Gastrocnemius medialis (tissue), 4 donors: ENCODE measurements at places on chromosomes 7 and 10. TPM values are rescaled to one million over a fixed set of nuclear protein-coding genes. Genes with fewer than 3 reads are reported as not detected.

DNA sequence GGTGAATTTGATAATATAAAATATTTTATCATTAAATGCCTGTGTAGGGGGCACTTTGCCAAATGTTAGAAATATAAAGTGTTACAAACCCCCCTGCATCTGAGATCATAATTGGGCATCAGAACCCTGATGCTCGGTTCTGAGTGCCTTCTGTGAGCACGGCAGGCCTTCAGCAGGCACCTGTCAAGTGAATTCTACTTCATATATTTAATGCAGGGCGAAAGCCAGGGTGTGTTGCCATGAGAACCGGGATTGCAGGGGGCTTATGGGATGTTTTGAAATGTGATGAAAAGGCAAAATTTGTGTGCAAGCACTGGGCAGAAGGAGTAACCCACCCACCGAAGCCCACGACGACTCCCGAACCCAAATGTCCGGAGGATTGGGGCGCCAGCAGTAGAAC, 57.2 kb downstream of the MRC1 start:
- DNase-seq: no peak
- H3K27me3 ChIP-seq: no peaks in the 10 kb centered on the region
- no peak overlapping the region for H3K27ac ChIP-seq
- H3K36me3 ChIP-seq: no peaks in the 10 kb centered on the region

GRCh38 chr7:83429493-83429892, 219.4 kb downstream of the SEMA3E start:
- no peaks in the 10 kb centered on the region for H3K36me3 ChIP-seq
- H3K27me3 ChIP-seq: no peaks in the 10 kb centered on the region
- H3K4me3 ChIP-seq: no peak overlapping the region
- DNase-seq: no peak
- no peak overlapping the region for H3K27ac ChIP-seq
- no peaks in the 10 kb centered on the region for H3K4me1 ChIP-seq

- no peaks in the 10 kb centered on the region for H3K4me1 ChIP-seq
- no peaks in the 10 kb centered on the region for H3K27me3 ChIP-seq
- no peak overlapping the region for H3K27ac ChIP-seq
- H3K4me3 ChIP-seq: no peak overlapping the region
- no peaks in the 10 kb centered on the region for H3K36me3 ChIP-seq
Observed at GRCh38 chr10:12470719-12471118, 121.4 kb downstream of the CAMK1D start.

GRCh38 chr7:75596727-75597614, 104.9 kb downstream of the SPDYE5 start:
- DNase-seq: no peak
- H3K4me1 ChIP-seq: peaks cover 9% of the 10 kb centered on the region
- H3K4me3 ChIP-seq: no peak overlapping the region

The HHEX gene
- 0.84 TPM for total RNA-seq

DNA sequence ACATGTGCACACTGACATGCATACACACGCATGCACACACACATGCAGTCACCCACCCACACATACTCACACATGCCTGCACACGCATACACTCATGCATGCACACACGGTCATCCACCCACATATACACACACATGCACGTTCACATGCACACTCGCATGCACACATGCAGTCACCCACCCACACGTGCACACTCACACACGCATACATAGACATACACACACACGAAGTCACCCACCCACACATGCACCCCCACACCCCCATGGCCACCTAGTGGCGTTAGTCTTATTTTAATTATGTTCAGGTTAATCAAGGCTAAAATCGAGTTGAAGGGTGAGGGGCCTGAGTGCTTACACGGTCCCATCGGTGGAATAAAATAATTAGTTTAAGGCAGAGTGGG, 96.8 kb downstream of the DNAJB6 start:
- H3K27me3 ChIP-seq: no peaks in the 10 kb centered on the region
- no peaks in the 10 kb centered on the region for H3K36me3 ChIP-seq
- no peak overlapping the region for H3K27ac ChIP-seq
- H3K4me3 ChIP-seq: no peak overlapping the region

GRCh38 chr10:58820386-58820785, 307.7 kb downstream of the BICC1 start:
- no peak for DNase-seq
- no peaks in the 10 kb centered on the region for H3K36me3 ChIP-seq
- H3K4me1 ChIP-seq: no peaks in the 10 kb centered on the region
- no peak overlapping the region for H3K27ac ChIP-seq
- no peaks in the 10 kb centered on the region for H3K27me3 ChIP-seq

DNA sequence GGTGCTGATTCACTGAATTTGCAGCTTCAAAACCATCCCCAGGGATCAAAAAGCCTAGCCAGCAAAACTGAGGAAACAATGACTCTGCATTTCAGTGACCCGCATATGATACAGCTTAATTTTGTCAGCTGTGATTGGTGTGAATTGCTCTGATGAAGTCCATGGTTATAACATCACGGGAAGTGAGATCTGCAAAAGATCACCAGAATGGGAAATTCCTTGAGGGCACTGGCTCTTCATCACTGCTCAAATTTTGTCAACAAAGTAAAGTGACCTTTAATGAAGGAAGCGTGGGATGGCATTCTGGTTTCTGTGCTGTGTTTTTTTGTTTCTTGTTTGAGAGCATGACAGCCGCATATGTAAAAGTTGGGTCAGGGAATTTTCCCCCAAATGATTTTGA, 745.9 kb downstream of the GATA3 start:
- no peaks in the 10 kb centered on the region for H3K4me1 ChIP-seq
- H3K36me3 ChIP-seq: no peaks in the 10 kb centered on the region
- H3K4me3 ChIP-seq: no peak overlapping the region

The GLI3 gene
- 0.71 TPM for total RNA-seq

DNA sequence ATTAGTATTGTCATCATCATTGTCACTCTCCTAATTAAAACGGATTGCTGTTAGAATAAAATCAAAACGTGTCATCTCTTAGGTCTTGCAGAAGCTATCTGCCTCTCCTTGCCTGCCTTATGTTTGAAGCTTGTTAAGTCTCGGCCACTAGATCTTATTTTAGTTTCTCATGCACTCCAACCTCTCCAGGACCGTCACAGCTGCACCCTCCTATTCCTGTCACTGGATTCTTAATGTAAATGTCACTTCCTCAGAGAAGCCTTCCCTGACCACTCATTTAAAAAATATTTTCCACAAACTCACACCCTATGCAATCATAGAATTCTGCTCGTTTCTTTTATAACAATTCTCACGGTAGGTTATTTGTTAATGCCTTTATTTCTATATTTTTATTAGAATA, 103.9 kb upstream of the DKK1 start:
- H3K4me3 ChIP-seq: no peak overlapping the region
- H3K27ac ChIP-seq: no peak overlapping the region
- no peak for DNase-seq
- H3K27me3 ChIP-seq: no peaks in the 10 kb centered on the region
- no peaks in the 10 kb centered on the region for H3K36me3 ChIP-seq

- H3K4me3 ChIP-seq: no peak overlapping the region
- no peaks in the 10 kb centered on the region for H3K36me3 ChIP-seq
- H3K27me3 ChIP-seq: no peaks in the 10 kb centered on the region
- no peaks in the 10 kb centered on the region for H3K4me1 ChIP-seq
- H3K27ac ChIP-seq: no peak overlapping the region
Observed at GRCh38 chr7:102061981-102062390, 224.7 kb upstream of the SH2B2 start.

- H3K36me3 ChIP-seq: no peaks in the 10 kb centered on the region
- H3K27me3 ChIP-seq: no peaks in the 10 kb centered on the region
- no peak for DNase-seq
- no peak overlapping the region for H3K4me3 ChIP-seq
- no peaks in the 10 kb centered on the region for H3K4me1 ChIP-seq
Observed at GRCh38 chr7:155974186-155974897, 162.1 kb upstream of the SHH start.

The RET gene
- total RNA-seq: 0.53 TPM

DNA sequence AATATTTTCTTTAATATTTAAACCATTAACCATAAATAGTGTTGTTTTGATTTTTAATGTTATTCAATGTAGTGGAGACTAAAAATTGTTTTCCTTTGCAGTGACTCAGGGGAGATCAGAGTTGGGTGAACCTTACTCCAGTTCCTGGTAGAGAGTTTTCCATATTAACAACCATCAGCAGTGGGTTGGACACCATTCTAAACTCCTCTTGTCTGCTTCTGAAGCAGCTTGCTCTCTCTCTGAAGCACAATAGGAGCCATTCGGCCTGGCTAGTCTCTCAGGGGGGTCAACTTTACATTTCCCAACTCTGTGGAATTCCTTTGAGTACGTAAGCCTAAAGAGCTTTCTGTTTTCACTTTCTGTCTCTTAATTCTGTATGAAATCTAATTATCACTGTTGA, 9.4 kb upstream of the NRG3 start:
- DNase-seq: no peak
- H3K4me1 ChIP-seq: no peaks in the 10 kb centered on the region
- no peak overlapping the region for H3K4me3 ChIP-seq
- H3K27ac ChIP-seq: no peak overlapping the region

DNA sequence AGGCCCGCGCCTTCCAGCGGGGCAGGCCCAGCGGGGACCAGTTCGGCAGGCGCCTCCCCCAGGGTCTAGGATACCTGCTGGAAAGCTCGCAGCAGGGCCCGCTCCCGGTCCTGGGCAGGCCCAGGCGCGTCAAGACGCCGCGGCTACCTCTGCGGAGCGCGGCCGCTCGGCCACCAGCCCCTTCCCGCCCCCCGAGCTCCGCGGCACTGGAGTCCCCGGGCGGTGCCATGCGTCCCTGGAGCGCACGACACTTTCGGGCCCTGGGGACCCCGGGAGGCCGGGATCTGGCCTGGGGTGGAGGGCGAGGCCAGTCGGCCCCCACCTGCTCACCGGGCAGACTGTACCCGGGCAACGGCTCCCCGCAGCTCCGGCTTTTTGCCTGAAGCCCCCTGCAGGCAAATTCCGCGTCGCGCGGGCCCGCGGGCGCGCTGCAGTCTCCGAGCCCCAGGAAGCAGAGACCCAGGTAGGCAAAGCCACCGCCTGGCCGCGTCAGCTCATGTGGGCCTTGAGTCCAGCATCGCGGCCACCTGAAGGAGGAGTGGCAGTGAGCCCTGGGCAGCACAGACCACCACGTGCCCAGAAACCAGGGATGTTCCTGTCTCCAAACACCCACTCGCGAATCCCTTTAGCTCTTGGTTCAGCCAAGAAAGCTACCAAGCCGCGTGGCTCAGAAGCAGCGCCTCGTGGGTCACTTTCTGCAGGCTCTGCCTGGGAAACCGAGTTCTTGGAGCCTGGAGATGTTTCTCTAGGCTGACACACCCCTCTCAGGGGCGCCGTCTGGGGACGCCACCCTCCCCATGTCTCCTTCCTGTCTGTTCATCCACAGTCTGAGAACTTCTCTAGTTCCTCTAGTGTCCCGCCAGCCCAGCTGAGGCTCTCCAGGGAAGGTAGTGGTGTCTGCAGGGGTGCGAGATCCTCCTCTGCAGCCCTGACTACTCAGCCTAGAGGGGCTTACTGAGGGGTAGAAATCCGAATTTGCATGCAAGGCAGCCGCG, 46.1 kb upstream of the APBB1IP start:
- no peaks in the 10 kb centered on the region for H3K4me1 ChIP-seq
- no peak overlapping the region for H3K4me3 ChIP-seq
- no peak for DNase-seq

DNA sequence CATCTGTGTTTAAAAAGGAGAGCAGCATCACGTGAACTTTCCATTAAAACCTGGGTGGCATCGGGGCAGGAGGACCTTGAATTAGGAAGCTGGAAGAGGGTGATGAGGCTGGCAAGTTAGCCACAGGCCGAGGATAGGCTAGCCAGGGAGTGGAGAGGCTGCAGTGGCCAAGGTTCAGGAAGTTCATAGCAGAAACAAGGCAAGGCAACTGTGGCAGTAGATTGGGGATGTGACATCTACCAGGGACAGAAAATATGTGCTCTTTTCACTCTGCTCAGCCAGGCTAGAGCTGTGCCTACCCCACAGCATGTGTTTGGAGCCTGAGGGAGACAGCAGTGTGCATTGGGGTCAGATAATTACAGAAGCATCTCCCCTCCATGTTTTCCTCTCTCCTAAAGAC, 2.2 kb upstream of the INPP5F start:
- no peak overlapping the region for H3K4me3 ChIP-seq
- H3K27ac ChIP-seq: no peak overlapping the region
- no peaks in the 10 kb centered on the region for H3K27me3 ChIP-seq
- H3K4me1 ChIP-seq: peaks cover 26% of the 10 kb centered on the region

DNA sequence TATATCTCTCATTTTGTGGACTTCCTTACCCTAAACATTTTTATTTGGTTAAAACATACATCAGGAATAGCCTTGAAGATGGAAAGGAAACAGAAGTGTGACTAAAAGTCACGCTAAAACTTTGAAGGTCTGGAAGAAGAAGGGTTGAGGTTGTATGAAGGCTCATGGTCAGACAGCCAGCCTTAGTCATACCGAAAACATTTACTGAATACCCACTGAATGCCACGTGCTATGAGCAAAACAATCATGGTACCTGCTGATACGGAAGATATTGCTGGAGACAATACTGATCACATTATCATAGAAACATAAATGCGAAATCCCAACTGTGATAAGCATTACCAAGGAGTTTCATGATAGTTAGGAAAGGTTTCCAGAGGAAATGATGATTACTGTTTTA, 64.0 kb downstream of the PDZD8 start:
- H3K4me1 ChIP-seq: no peaks in the 10 kb centered on the region
- H3K36me3 ChIP-seq: no peaks in the 10 kb centered on the region
- no peak for DNase-seq
- H3K27ac ChIP-seq: no peak overlapping the region
- H3K4me3 ChIP-seq: no peak overlapping the region

GRCh38 chr7:1358376-1359050, 100.8 kb downstream of the MICALL2 start:
- no peaks in the 10 kb centered on the region for H3K36me3 ChIP-seq
- peaks cover 31% of the 10 kb centered on the region for H3K27me3 ChIP-seq
- H3K27ac ChIP-seq: no peak overlapping the region
- H3K4me1 ChIP-seq: no peaks in the 10 kb centered on the region

The GPR22 gene
- not detected for total RNA-seq

The TMEM130 gene
- total RNA-seq: not detected

The ANKRD22 gene
- total RNA-seq: not detected

The NKX2-3 gene
- total RNA-seq: not detected

- no peak overlapping the region for H3K4me3 ChIP-seq
- H3K4me1 ChIP-seq: no peaks in the 10 kb centered on the region
- no peak for DNase-seq
- H3K27ac ChIP-seq: no peak overlapping the region
Observed at GRCh38 chr7:158409816-158410330, 177.8 kb downstream of the PTPRN2 start.

The FOXP2 gene
- 4.9 TPM for total RNA-seq

DNA sequence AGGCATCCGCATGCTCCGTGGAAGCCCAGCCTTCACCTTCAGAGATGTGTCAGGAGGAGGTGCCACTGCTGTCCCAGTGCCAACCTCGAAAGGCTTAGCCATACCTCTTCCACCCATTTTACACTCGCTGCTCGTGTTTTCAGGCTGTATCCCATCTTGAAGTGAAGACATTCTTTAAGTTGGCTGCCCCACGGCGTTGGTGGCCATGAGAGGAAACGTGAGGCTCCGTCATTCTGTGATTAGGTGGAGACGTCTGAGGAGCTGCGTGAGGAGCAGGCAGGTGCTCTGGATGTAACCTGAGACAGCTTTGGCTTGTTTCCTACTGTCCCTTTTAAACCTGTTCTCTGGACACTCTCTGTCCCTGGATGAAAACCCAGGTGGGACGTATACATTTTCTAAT, 159.9 kb upstream of the RNF32 start:
- H3K4me1 ChIP-seq: no peaks in the 10 kb centered on the region
- H3K36me3 ChIP-seq: no peaks in the 10 kb centered on the region
- no peak for DNase-seq
- H3K4me3 ChIP-seq: no peak overlapping the region

The SYT15 gene
- total RNA-seq: 1.00 TPM

The CADPS2 gene
- 3.0 TPM for total RNA-seq

The TMEM178B gene
- 1.7 TPM for total RNA-seq

- no peak overlapping the region for H3K27ac ChIP-seq
- no peak for DNase-seq
- H3K27me3 ChIP-seq: no peaks in the 10 kb centered on the region
- no peak overlapping the region for H3K4me3 ChIP-seq
Observed at GRCh38 chr10:77256346-77256745, 381.3 kb downstream of the KCNMA1 start.
